Pancreas (tissue), 10 donors: ENCODE measurements at places on chromosomes 4 and X. TPM values are rescaled to one million over a fixed set of nuclear protein-coding genes. Genes with fewer than 3 reads are reported as not detected.

DNA sequence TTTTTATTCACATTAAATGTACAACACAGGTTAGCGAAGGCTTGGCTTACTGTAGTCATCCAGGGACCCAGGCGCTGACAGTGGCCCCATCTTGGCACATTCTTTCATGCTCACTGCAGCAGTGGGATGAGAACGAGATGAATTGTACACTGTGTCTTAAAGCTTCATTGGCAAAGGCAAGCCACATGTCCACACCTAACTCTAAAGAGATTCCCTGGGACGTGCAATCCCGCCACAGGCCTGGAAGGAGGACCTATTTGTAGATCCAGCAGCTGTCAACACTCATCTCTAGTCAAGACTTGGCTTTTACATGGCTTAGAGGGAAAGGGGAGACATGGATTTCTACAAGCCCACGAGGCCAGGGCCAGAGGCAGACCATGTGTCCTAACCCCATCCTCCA is 16.1 kb upstream of the CXCR3 start:
- DNase-seq, result no peak

DNA sequence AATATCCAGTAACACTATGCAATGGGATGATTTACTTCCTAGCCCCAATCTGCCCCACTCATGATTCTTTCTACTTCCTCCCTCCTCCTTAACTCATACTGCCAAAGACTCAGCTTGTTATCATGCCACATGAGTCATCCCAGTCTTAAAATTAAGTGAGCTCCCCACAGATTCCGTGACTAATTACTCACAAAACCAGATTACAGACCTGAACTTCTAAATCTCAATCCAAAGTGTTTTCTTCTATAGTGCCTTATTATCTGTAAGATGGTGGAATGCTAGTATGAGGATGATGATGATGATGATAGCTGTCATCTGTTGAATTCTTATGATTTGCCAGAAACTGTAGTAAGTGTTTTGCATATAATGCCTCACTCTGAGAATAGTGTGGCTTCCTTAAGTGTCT is 27.7 kb upstream of the GPC3 start:
- no peak for DNase-seq

- no peak for DNase-seq
Measured at GRCh38 chr4:164748375-164748774, 5.6 kb upstream of the SMIM31 start.

- no peak for DNase-seq
Measured at GRCh38 chr4:155881555-155881954, 15.5 kb upstream of the ASIC5 start.

DNA sequence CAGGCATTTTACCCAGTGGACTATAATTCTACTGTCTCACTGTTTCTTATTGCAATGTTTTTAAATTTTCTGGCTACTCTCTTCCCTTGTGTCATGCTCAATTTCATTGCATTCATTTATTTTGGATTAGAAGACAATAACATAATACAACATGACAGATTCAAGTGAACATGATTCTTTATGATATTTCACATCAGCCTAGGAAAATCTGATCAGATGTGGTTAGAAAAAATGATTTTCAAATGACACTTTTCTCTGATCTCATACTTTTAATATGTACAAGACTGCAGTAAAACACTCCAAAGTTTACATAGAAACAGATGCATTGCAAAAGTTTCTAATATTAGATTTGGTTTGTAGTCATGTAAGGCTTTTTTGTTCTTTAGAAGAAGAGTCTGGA is 586.0 kb downstream of the ACTRT1 start:
- DNase-seq, result no peak

Gene ARR3
- total RNA-seq, result not detected
